Naive thymus-derived CD8-positive, alpha-beta T cell (primary cell): ENCODE measurements at places on chromosomes 2 and 18.

- H3K27me3 ChIP-seq = peaks cover 54% of the 10 kb centered on the region
- no peaks in the 10 kb centered on the region for H3K4me1 ChIP-seq
- H3K36me3 ChIP-seq = no peaks in the 10 kb centered on the region
- H3K4me3 ChIP-seq = no peak overlapping the region
- no peak overlapping the region for H3K27ac ChIP-seq
- no peak for DNase-seq
These were observed 57.3 kb downstream of the CCDC74A start for GRCh38 chr2:131584940-131585339.

- no peaks in the 10 kb centered on the region for H3K4me1 ChIP-seq
- no peak overlapping the region for H3K27ac ChIP-seq
- no peak overlapping the region for H3K4me3 ChIP-seq
- DNase-seq = no peak
These were observed 70.2 kb upstream of the RAPH1 start for GRCh38 chr2:203605302-203605701.

- H3K4me1 ChIP-seq = peaks cover 21% of the 10 kb centered on the region
- DNase-seq = no peak
- H3K4me3 ChIP-seq = no peak overlapping the region
- peaks cover 11% of the 10 kb centered on the region for H3K27me3 ChIP-seq
- H3K36me3 ChIP-seq = no peaks in the 10 kb centered on the region
These were observed 13.6 kb upstream of the RHOB start for GRCh38 chr2:20433249-20433648.

DNA sequence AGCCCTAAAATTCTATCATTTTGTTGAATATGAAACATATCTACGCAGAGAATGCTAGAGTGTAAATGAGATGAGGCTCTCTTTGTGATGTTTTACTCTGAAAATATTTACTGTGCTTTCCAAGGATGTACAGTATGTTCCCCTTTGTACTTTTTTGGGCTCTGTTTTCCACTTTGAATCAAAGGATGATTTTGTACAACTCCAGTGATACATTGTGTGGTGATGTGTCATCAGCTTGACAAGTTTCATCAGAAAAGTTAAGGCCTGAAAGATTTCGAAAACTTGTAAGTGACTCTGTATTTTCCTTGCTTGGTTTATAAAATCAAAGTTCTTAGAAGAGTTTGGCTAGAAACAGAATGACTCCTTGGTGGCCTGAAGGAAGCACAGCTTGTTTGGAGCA lies 206.3 kb downstream of the LTBP1 start:
- H3K4me1 ChIP-seq = no peaks in the 10 kb centered on the region
- DNase-seq = no peak
- no peak overlapping the region for H3K27ac ChIP-seq
- no peaks in the 10 kb centered on the region for H3K27me3 ChIP-seq
- H3K4me3 ChIP-seq = no peak overlapping the region

GRCh38 chr2:74221604-74222299 lies 23.3 kb downstream of the MTHFD2 start:
- no peak overlapping the region for H3K4me3 ChIP-seq
- peaks cover 14% of the 10 kb centered on the region for H3K36me3 ChIP-seq
- no peak for DNase-seq
- H3K27ac ChIP-seq = no peak overlapping the region
- no peaks in the 10 kb centered on the region for H3K27me3 ChIP-seq

- no peak overlapping the region for H3K4me3 ChIP-seq
- no peak overlapping the region for H3K27ac ChIP-seq
- no peaks in the 10 kb centered on the region for H3K27me3 ChIP-seq
- H3K4me1 ChIP-seq = peaks cover under 1% of the 10 kb centered on the region
- no peaks in the 10 kb centered on the region for H3K36me3 ChIP-seq
These were observed 151.6 kb upstream of the TWIST2 start for GRCh38 chr2:238696331-238696730.
